ENCODE measurements at places on chromosomes 5 and 9.
A peak's percentile ranks its signal among the peaks of the same experiment; 100 is the strongest.

GRCh38 chr9:99253772-99254431, 31.8 kb downstream of the SEC61B start:
- H3K4me1 ChIP-seq, result no peaks in the 10 kb centered on the region
- H3K27ac ChIP-seq, result no peak overlapping the region
- no peaks in the 10 kb centered on the region for H3K36me3 ChIP-seq
- no peak for DNase-seq

- H3K36me3 ChIP-seq, result no peaks in the 10 kb centered on the region
- H3K27me3 ChIP-seq, result no peaks in the 10 kb centered on the region
- no peak for DNase-seq
- H3K4me3 ChIP-seq, result no peak overlapping the region
- H3K4me1 ChIP-seq, result peaks cover 13% of the 10 kb centered on the region
These were observed 66.8 kb downstream of the ZNF608 start for GRCh38 chr5:124679578-124680199.

- no peaks in the 10 kb centered on the region for H3K4me1 ChIP-seq
- H3K27ac ChIP-seq, result no peak overlapping the region
- H3K36me3 ChIP-seq, result no peaks in the 10 kb centered on the region
- H3K4me3 ChIP-seq, result no peak overlapping the region
- no peak for DNase-seq
These were observed 578.7 kb upstream of the ZNF462 start for GRCh38 chr9:106284296-106284695.

DNA sequence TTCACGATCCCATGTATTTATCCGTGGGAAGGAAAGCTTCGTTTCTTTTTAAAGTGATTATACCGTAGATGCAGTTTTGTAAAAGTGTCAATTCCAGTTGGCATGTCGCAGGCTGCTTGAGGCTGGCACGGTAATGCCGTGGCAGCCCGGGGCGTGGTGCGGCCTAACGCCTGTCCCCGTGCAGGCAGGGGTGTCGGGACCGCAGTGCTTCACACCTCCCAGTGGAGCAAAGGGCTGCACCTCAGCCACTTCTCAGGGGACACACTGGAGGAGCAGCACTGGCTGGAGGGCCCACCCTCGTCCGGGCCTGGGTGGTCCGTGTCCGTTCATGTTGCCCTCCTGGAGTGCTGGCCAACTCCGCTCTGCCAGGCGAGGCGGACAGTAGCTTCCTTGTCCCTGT, 103.2 kb downstream of the RXRA start:
- no peak overlapping the region for H3K4me3 ChIP-seq
- no peak overlapping the region for H3K27ac ChIP-seq
- H3K27me3 ChIP-seq, result no peaks in the 10 kb centered on the region
- H3K36me3 ChIP-seq, result peaks cover 2% of the 10 kb centered on the region
- H3K4me1 ChIP-seq, result no peaks in the 10 kb centered on the region

- no peaks in the 10 kb centered on the region for H3K4me1 ChIP-seq
- no peaks in the 10 kb centered on the region for H3K36me3 ChIP-seq
- no peak overlapping the region for H3K4me3 ChIP-seq
- no peak overlapping the region for H3K27ac ChIP-seq
- DNase-seq, result no peak
These were observed 68.8 kb upstream of the PPP2R2B start for GRCh38 chr5:146947181-146947941.

- DNase-seq, result no peak
- no peaks in the 10 kb centered on the region for H3K36me3 ChIP-seq
- no peaks in the 10 kb centered on the region for H3K27me3 ChIP-seq
- H3K27ac ChIP-seq, result no peak overlapping the region
- H3K4me3 ChIP-seq, result no peak overlapping the region
- H3K4me1 ChIP-seq, result no peaks in the 10 kb centered on the region
These were observed 69.5 kb upstream of the MAP3K1 start for GRCh38 chr5:56745864-56746263.

- H3K4me1 ChIP-seq, result no peaks in the 10 kb centered on the region
- no peak overlapping the region for H3K4me3 ChIP-seq
- H3K27ac ChIP-seq, result no peak overlapping the region
- DNase-seq, result no peak
These were observed 175.9 kb downstream of the RFK start for GRCh38 chr9:76218117-76218885.

DNA sequence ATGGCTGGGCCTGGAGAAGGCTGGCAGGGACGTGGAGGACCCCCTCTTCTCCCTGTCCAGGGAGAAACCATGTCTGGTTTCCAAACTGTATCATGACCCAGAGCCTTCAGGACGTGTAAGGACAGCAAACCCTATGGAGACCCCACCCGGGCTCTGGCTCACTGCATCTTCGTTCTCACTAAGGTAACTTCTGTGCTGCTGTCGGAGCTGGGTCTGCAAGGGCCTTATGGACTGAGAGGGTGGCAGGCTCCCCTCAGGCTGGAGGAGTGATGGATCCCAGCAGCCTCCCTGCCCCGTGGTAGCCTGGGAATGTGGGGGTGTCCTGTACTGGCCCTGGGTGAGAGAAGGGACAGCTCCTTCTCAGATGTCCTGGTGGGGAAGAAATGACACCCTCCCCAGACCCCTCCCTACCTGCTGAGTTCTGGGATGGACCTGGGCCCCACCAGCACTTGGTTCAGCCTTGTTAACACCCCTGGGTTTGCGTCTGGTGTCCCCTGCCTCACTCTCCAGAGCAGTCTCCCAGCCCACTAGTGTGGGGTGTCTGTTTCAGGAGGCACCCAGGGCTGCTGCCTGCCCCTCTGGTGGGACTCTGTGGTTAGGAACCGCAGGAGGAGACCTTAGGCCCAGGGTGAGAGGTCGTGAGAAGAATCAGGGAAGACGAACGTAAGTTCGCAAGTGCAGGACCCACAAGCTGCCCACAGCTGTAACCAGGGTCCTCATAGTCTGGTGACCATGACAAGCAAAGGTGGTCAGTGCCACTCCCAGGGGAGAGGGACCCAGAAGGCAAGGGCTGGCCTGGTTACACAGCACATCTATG, 6.6 kb downstream of the SPATA31E1 start:
- DNase-seq, result no peak
- H3K36me3 ChIP-seq, result no peaks in the 10 kb centered on the region
- no peaks in the 10 kb centered on the region for H3K27me3 ChIP-seq
- H3K27ac ChIP-seq, result no peak overlapping the region
- no peak overlapping the region for H3K4me3 ChIP-seq

GRCh38 chr9:78118742-78119473, 87.3 kb upstream of the GNAQ start:
- no peak for DNase-seq
- no peak overlapping the region for H3K27ac ChIP-seq
- no peak overlapping the region for H3K4me3 ChIP-seq
- no peaks in the 10 kb centered on the region for H3K4me1 ChIP-seq
- H3K27me3 ChIP-seq, result no peaks in the 10 kb centered on the region
- no peaks in the 10 kb centered on the region for H3K36me3 ChIP-seq

GRCh38 chr5:111454198-111454622, 58.1 kb downstream of the STARD4 start:
- no peaks in the 10 kb centered on the region for H3K27me3 ChIP-seq
- H3K27ac ChIP-seq, result no peak overlapping the region
- no peaks in the 10 kb centered on the region for H3K4me1 ChIP-seq
- DNase-seq, result no peak

GRCh38 chr9:98071737-98072136, 15.2 kb downstream of the NANS start:
- H3K4me1 ChIP-seq, result no peaks in the 10 kb centered on the region
- no peak for DNase-seq
- no peaks in the 10 kb centered on the region for H3K27me3 ChIP-seq

DNA sequence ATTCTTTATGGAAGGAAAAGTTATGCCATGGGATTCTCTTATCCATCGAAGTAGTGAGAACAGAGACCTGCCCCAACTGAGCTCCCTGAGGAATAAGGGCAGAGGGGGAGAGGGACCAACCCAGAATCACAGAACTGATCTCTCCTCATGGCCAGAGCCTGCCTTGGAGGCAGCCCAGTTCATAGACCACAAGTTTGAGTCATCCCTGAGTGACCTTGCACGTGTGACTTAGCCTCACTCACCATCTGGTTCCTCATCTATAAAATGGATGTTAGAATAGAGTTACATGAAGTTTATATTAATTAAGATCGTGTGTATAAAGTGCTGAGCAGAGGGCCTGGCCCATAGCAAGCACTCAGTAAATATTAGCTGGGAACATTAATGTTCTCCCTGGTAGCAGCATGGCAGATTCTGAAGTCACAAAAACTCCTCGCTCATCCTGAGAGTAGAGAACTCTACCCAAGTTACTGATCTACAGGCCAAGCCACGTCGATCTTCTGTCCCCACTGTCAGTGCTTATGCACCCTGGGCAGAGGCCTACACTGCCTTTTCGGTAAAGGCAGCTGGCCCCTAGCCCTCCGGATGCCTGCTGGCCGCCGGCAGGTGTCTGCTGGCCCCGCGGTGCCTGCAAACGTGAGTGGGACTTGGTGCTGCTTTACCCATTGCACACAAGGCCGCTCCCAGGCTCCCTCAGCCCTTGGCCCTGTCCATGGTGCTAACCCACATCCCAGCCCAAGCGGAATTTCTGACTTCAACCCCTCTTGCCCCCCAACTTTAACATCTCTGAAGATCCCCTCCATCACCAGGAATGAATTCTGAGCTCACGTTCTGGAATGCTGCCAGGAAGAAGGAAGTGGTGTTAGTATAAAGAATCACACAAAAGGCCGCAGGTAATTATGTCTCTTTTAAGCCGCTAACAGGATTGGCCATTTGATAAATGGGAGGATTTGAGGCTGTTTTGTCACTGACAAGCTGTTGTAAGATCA, 61.1 kb upstream of the ARAP3 start:
- H3K4me3 ChIP-seq, result no peak overlapping the region
- no peaks in the 10 kb centered on the region for H3K27me3 ChIP-seq
- no peak for DNase-seq
- no peaks in the 10 kb centered on the region for H3K4me1 ChIP-seq

DNA sequence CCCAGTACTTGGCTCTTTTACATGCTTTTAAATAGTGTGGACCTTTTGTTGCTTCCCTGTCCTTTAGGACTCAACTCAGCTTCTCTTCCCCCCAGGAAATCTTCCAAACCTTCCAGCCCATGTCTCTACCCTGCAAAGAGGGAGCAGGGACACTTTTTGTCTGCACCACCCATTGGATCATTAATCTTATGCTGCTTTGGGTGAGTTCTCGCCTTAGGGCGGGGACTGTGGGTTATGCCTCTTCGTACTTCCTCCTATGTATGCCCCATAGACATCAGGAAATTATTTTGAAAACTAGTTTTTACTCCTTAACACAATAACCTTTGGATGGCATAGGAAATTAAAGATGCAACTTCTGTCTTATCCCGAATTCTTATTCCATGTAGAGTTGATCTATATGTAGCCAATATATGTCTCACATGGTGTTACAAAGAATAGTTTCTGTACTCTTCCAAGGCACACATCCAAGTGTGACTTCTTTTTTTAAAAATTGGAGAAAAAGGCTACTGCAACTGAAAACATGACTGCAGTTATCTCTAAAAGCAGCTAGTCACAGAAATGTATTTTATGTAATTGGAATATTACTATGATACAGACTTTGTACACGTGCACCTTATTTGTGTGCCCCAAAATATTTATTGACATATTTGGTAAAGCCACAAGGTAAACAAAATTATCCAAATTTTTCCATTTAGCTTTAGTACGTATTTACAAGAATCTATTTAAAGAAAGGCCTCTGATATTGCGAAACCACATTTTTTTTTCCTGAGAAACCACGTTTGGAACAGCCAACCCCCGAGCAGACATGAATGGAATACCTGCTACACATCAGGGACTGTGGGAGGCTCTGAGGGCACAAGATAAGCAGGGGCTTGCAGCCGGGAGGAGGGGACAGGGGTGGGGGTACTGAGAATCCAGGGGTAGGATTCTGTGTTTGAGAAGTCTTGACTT, 133.6 kb downstream of the WDR41 start:
- H3K27me3 ChIP-seq, result no peaks in the 10 kb centered on the region
- peaks cover 1% of the 10 kb centered on the region for H3K36me3 ChIP-seq
- DNase-seq, result no peak
- H3K4me3 ChIP-seq, result no peak overlapping the region
- peak overlapping the region; percentile 81 for H3K27ac ChIP-seq

Measured in aorta (tissue), 5 donors.